ENCODE measurements at places on chromosomes 3 and 15.

DNA sequence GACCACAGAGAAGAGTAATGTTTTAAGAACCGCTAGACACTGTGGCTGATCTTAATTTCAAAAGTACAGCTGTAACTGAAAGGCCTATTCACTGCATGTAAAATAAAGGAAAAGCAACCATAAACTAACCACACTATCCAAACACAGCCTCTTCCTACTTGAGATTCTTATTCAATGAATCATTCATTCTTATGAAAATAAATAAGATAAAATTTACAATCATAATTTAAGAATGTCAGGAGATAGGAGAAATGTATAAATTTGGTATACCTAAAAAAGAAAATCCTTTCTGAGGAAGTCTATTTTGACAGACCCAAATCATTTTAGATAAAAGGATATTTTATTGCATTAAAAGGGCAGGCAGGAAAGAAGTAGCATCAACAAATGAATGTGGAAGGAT, 533.5 kb upstream of the ZNF385D start:
- DNase-seq = no peak

GRCh38 chr3:185880600-185880999, 55.8 kb upstream of the IGF2BP2 start:
- no peak for DNase-seq

- DNase-seq = no peak
Measured at GRCh38 chr3:160653512-160653911, 23.4 kb upstream of the ARL14 start.

DNA sequence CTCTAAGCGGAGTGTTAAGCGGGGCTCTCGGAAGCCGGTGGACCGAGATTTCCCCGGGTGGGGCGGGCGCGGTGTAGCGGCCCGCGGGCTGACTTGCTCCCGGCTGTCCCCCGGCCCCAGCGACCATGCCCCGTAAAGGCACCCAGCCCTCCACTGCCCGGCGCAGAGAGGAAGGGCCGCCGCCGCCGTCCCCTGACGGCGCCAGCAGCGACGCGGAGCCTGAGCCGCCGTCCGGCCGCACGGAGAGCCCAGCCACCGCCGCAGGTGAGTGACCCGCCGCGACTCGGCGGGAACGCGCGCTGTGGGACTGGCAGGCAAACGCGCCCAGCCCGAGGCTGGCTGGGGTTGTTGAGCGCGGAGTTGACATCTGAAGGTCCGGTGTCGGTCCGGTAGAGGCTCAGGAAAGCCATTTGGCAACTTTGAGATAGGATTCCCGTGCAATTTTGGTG, 1.3 kb downstream of the SMC4 start:
- peak; percentile 23 for DNase-seq

DNA sequence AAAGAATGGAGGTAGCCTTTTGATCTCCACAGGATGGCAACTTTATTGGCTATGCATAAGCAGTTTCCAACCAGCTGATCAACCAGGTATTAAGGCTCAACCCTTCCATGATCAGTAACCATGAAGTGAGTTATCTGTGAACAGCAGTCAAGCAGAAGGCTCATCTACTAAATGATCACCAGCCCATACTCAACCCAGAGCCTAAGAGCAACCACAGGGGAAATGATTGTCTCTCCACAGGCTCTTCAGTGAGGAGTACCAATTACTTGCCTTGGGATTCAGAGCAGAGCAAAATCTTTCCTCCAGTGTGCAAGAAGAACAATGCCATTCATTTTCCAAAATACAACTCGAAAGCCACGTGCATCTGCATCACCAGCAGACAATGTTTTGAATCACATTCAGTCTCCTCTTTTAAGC, 754.8 kb downstream of the ROBO1 start:
- DNase-seq = no peak

Data from thymus (tissue), 14 donors.